ENCODE measurements at places on chromosomes 3 and 15.
A peak's percentile ranks its signal among the peaks of the same experiment; 100 is the strongest.

DNA sequence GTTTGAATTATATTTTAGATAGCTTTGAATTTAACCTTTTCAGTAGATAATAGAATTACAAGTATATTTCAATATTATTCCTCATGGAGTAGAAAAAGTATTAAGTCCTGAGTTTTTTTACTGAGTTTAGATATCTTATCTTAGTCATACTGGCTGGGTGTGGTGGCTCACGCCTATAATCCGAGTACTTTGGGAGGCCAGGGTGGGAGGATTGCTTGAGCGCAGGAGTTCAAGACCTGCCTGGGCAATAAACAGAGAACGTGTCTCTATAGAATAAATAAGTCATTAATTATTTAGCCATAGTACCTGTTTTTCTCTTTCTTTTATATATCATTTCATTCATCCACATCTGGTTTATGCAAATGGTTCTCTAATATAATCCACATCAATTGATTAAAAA, 9.9 kb downstream of the RAP2B start:
- no peak for DNase-seq

DNA sequence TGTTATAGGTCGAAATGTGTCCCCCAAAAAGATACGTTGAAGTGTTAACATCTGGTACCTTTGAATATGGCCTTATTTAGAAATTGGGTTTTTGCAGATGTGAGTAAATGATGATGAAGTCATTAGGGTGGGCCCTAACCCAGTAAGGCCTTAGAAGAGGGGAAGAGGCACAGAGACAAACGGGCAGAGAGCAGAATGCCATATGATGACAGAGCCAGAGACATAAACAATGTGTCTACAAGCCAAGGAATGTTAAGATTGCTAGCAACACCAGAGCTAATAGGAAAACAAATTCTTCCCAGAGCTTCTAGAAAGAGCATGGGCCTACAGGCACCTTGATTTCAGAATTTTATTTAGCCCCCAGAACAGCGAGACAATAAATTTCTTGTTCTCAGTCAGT, 693.1 kb upstream of the NECTIN3 start:
- DNase-seq = no peak

GRCh38 chr3:155070932-155071387, 9.2 kb upstream of the MME start:
- no peak for DNase-seq

- DNase-seq = peak; percentile 89
Measured at GRCh38 chr3:114624571-114625181, 330.8 kb downstream of the TIGIT start.

GRCh38 chr15:63422891-63423590, 41.4 kb upstream of the CA12 start:
- DNase-seq = peak; percentile 35

- DNase-seq = no peak
Measured at GRCh38 chr3:54202054-54202453, 79.7 kb downstream of the CACNA2D3 start.

DNA sequence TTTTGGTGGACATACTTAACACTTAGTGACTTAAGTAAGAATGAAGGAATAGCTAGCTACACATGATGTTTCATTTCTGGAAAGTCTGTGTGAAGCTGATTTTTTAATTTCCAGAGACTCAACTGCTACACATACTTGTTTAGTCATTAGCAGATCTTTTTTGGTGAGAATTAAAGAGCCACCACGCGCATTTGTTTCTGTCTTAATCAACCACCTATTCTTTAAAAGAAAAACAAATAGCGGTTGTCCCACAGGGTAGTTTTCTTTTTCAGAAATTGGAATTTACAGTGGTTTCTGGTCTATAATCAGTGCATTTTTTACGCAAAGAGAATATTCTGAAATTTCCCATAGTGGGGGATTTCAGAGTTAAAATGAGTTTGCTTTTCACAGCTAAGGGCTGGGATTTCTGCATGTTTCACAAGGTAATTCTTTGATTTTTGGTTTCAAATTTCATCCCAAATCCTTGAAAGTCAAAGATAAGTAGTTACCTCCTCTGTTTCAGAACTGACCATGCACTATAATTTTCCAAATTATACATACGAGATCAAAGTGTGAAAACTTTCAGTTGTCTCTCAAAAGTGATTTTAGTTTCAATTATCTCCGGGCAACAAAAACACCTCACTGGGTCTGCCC, 631.0 kb upstream of the GRM7 start:
- no peak for DNase-seq

GRCh38 chr15:30991255-30992235, at the start of gene MTMR10:
Gene MTMR10, minus strand, starts transcription at chr15:30991628. Its CDS starts 122 bp downstream, at chr15:30991506.
- DNase-seq = peak; percentile 57

GRCh38 chr3:54366839-54367238, 244.5 kb downstream of the CACNA2D3 start:
- no peak for DNase-seq

DNA sequence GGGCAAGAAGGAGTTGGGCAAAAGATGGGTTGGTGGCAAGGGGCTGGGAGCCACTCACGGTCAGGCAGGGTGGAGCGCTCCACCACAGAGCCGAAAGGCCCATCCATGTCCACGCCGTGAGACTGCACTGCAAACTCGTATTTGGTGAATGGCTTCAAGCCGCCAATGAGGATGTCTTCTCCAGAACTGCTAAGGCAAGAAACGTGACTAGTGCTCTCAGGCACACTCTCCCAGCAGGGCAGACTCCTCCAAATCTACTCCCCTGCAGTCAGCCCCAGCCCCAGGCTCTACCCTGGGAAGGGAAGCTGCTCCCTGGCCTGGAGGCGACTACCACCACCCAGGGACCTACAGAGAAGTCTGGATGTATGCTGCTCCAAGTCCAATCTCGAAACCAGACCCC, 11.4 kb upstream of the IGDCC3 start:
- DNase-seq = no peak

DNA sequence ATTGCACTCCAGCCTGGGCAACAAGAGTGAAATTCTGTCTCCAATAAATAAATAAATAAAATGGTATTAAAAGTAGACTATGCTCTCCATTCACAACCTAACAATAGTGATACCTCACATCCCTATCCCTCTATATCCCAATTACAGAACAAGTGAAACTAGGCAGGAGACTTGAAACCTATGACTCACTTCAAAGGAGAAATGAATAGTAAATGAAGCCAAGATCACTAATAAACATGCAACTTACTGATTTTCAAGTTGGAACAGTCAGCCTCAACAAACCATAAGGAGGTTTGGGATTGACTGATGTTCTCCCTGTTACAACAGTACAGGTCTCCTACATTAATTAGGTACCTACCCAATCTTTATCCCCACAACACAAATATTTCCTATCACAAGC, 103.4 kb downstream of the GSK3B start:
- DNase-seq = no peak

- no peak for DNase-seq
Measured at GRCh38 chr3:57731311-57731710, 24.8 kb upstream of the SLMAP start.

Measured in muscle of arm (tissue), 14 donors.